SK-N-MC (cell line): ENCODE measurements at places on chromosomes 1 and 21.

GRCh38 chr1:235401251-235401650 lies 34.0 kb downstream of the TBCE start:
- DNase-seq = no peak

- no peak for DNase-seq
Measured at GRCh38 chr1:90924982-90925381, 96.9 kb downstream of the ZNF644 start.

- DNase-seq = no peak
Measured at GRCh38 chr1:181175356-181175910, 86.9 kb downstream of the IER5 start.

DNA sequence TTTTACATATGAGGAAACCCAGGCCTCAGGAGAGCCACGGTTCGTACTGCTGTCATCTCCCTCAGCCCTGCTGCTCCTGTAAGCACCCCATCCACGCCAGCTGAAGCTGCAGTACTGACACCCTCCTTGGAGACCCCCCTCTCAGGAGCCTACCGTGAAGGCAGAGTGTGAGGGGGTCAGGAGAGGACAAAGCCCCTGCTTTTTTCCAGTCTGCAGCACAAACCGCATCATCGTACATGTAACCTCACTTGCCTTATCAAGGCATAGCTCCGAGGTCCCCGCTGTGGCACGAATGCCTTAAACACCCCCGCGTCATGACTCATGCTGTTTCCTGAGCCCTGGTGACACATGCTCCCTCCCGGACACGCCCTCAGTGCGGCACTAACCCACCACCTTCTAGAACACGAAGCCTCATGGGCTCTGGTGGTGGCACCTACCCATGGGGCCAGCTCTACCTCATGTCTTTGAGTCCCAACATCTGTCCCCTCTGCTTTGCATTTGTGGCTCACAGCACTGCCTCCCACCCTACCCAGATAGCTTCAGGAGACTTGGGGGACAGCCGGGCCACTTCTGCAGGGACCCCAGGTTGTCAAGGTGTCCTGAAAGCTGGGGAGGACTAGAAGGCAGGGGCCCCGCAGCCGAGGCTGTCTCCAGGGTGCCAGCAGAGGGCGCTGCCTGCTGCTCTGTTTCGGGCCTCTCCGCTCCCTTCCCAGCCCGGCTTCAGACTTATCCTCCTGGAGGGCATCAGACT lies 4.9 kb downstream of the SH3BGRL3 start:
- no peak for DNase-seq
